ENCODE measurements at places on chromosomes 1 and 21.

- no peak for DNase-seq
Observed at GRCh38 chr1:221527886-221528624, 213.8 kb downstream of the DUSP10 start.

GRCh38 chr1:43747736-43748135 is 40.4 kb downstream of the ST3GAL3 start:
- no peak for DNase-seq

- no peak for DNase-seq
Observed at GRCh38 chr1:243264717-243265116, 8.9 kb downstream of the SDCCAG8 start.

DNA sequence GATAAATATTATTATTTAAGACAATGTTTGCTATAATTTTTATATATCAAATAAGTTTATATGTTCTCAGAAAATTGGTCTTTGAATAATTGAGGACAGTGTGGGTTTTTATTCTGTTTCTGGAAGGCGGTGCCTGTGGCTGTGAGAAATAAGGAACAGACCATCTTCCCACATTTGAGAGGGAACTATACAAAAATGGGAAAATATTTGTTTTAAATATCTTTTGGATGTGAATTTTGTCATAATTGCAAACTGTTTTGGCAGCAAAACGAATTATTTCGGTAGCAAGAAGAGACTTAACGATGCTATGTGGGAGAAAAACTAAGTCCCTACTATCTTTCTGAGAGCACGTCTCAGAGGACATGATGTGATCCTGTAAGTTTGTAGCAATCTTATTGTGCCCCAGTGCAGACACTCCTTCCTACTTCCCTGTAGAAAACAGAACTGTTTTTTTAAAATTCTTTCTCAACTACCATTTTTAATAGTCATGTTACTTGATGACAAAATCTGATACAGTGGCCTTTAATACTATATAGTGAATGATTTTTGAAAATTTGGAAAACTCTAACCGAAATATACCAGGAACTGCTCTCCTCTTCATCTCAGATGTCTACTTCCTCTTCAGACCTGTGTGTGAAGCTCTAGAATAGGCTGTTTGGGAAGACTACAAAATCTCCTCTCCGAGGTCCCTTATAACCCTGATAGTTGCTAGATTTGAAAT is 25.4 kb downstream of the PTPRC start:
- no peak for DNase-seq

DNA sequence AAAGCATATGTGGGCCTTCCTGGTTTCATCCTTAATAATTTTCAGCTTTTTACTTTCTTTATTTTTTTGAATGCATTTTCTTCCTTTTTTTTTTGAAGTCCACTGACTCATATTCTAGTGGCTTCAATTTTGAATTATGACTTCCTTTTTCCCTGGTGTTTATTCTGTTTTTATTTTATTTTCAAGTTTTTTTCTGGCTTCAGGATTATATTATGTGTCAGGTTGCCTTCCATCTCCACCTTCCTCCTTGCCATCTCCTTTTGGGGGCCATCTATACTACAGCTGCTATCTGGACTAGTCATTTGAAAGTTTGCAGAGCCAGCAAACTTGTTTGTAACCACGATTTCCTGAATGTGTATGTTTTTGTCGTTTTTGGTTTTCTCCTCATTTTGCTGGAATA is 117.6 kb downstream of the LEPR start:
- no peak for DNase-seq

- DNase-seq, result no peak
Observed at GRCh38 chr1:43484367-43484766, 30.6 kb upstream of the HYI start.

GRCh38 chr1:157968946-157969345 is 24.5 kb upstream of the KIRREL1 start:
- no peak for DNase-seq

DNA sequence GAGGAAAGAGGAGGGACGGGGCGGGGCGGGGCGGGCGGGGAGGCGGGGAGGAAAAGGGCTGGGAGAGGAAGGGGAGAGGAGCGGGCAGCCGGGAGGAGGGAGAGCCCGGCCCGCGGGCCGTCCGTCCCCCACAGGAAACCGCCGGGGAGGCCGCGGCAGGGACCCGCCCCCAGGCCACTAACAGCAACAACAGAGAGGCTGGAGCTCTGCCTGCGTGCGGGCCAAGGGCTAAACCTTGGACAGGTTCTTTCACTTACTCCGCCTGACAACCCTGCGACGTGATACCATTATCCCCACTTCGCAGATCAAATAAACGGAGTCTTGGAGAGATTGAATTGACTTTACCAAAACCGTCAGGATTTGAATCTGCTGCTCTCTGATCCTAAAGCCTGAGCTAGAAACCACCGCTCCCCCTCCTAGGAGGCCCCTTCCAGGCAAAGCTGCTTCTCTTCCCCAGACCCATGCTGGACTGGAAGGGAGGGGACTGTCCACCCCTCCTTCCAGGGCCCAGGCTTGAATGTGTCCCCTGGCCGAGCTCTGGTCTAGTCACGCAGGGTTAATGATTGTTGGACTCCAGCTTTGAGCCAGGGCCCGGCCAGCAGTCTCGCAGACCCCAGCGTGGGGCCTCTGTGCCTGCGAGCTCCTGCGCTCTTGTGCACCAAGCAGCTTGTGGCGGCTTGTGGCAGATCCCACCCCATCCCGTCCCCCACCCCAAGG is at the start of gene EVA1B:
EVA1B (minus strand) TSS at position 10 of the 717 bp plus-strand sequence. CDS start 608 bp downstream, outside the sequence.
- DNase-seq, result peak; percentile 91

DNA sequence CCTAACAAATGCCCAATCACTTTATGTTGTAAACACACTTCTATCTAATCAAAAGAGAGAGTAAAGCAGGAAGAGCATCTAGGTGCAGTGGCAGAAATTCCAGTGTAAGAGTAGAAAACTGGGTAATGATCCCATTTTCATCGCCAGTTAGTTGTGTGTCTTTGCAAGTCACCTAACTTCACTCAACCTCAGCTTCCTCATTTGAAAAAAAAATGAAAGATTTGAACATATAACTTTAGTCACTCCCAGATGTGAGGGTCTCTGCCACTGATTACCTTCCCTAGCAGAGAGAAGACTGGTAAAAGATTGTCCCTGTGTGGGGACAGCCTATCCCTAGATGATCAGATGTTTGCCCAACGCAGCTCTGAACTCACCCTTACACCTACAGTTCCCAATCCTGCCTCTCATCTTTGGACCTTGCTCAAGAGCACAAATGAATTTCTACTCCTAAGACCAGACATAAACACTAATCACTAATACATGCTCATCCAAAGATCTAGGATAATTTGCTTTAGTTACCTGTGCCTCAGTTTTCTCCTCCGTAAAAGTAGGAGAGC is 25.2 kb upstream of the DUSP23 start:
- no peak for DNase-seq

- DNase-seq, result peak; percentile 24
Observed at GRCh38 chr1:244964112-244964971, 100.0 kb upstream of the HNRNPU start.

DNA sequence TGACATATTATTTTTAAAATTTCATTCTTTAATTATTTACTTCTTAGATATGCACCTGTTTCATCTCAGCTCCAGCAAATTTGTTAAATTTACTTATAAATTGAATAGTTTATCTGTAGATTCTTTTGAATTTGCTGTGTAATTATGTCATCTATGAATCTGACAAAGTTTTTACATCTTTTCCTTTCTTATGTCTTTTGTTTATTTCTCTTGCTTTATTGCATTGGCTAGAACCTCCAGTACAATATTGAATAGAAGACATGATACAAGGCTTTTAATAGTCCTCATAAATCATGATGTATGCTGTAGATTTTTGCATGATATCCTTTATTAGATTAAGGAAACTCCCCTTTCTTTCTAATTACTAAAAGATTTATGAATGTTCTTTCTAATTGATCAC is 20.8 kb downstream of the CR1 start:
- DNase-seq, result no peak

Measured in heart left ventricle (tissue), 16 donors.